ENCODE measurements at places on chromosomes 16 and 17. TPM values are rescaled to one million over a fixed set of nuclear protein-coding genes. Genes with fewer than 3 reads are reported as not detected.

DNA sequence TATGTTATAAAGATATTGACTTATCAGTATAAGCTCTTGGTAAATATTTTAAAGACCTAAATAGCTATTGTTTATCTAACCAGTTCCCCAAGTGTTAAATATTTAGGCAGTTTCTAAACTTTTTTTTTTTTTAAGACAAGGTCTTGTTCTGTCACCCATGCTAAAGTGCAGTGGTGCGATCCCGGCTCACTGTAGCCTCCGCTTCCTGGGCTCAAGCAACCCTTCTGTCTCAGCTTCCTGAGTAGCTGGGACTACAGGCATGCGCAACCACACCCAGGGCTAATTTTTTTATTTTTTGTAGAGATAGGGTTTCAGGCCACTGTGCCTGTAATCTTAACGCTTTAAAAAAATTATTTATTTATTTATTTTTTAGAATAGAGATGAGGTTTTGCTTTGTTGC is 43.5 kb downstream of the SNX29 start:
- no peak for DNase-seq

The ZNF385C gene
- 0.36 TPM for total RNA-seq

GRCh38 chr17:8048236-8048635 is 9.4 kb downstream of the ALOX15B start:
- no peak for DNase-seq

DNA sequence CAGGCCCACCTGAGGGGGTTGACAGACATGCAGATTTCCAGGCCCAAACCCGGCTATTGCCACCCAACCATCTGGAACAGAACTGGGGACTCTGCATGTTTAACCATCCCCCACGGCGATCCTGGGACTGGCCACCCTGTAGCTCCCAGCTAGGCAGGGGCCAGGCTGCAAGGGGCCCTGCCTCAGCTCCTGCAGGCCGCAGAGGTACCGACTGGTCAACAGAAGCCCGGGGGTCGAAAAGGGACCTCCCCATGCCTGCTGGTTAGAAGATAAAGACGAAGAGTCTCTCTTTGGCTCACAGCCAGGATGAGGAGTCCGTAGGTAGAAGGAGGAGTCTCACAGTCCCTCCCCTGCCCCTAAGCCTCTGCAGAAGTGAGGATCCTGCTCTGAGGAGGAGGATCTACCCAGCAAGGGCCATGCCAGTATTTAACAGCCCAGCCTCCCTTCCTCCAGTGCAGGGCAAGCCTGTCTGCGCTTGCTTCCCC is 223.4 kb upstream of the TNRC6C start:
- no peak for DNase-seq

The SPATA32 gene
- total RNA-seq: 0.41 TPM

The ANKRD40CL gene
- total RNA-seq: not detected

All from CD4-positive, alpha-beta memory T cell (primary cell).